ENCODE measurements at places on chromosomes 13 and 19.

- DNase-seq, result no peak
Observed at GRCh38 chr13:46846726-46847125, 49.8 kb upstream of the ESD start.

DNA sequence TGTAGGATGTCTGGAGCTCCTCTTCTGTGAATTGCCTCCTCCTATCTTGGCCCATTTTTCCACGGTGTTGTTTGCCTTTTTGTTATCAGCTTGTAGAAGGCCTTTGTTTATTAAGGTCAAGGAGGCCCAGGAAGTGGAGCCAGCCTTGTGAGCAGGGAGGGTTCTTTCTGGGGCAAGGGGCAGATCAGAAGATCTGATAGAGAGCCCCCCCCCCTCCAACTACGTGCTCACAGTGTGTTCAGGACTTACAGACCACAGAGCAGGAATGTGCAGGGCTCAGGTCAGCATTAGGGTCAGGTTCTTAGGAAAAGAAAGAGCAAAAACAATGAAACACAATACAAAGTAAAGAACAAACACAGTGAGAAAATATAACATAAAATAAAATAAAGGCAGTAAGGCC lies 59.4 kb downstream of the CCNE1 start:
- no peak for DNase-seq

- no peak for DNase-seq
Observed at GRCh38 chr19:18286973-18287635, 5.7 kb upstream of the JUND start.

DNA sequence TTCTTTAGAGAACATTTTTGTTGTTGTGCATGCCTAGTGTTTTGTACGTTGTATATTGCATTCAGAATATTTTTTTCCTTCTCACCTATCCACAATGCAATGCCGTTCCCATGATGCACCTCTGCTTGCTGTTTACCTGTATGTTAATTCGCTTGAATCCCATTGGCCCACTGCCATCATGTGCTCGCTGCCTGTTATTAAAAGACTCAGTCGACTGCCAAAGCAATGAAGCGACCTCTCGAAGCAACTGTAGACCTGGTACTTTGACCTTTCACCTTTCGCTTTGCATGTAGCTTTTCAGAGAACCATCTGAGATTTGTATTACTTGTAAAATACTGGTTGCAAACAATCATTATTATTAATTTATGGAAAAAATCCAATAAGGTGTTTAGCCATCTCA lies 77.4 kb upstream of the RAP2A start:
- DNase-seq, result no peak

DNA sequence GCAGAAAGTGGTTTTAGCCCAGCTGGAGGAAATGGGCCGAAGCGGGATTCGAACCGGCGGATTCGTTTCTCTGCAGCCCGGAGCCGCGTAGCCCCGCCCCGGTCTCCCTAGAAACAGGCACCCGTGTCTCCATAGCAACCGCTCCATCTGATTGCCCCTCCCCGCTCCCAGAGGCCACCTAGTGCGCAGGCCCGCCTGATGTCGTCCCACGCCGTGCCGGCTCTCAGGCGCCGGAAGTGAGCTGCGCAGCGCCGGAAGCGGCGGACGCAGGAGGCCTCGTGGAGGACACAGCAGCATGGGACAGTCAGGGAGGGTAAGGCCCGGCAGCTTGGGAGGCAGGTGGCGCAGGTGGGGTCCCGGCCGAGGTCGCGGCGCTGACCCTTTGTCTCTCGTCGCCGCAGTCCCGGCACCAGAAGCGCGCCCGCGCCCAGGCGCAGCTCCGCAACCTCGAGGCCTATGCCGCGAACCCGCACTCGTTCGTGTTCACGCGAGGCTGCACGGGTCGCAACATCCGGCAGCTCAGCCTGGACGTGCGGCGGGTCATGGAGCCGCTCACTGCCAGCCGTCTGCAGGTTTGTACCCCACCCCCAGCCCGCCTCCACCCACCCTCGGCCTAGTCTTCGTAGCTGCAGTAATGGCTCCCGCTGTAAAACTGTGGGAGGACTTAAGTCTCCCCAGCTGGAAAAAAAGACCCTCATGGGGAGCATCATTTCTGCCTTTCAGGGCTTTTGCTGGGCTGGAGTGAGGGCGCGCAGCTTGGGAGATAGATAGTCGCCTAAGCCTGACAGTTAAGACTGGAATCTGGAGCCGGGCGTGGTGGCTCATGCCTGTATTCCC lies at the start of gene PPAN:
PPAN (plus strand) TSS at position 263 of the 837 bp plus-strand sequence; CDS start at position 296, 33 bp downstream.
- peak; percentile 98 for DNase-seq

GRCh38 chr13:32737111-32737571 lies 150.9 kb downstream of the PDS5B start:
- DNase-seq, result no peak

DNA sequence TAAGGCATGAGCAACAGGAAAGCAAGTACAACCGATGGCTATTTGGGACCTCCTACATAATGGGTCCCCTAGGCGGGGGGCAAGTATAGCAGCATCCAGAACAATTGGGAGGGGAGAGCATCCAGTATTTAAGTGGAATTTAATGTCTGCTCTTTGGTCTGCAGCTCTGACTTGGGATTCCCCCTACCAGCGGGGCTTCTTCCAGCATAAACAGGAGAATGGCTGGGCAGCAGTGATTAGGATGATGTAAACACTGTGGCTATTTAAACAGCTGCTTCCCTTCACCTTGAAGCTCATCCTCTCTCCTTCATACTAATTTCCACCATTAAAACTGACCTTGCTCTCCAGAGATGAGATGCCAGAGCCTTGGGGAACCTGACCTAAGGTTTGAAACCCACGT lies 73.9 kb upstream of the OXGR1 start:
- DNase-seq, result no peak

- peak; percentile 46 for DNase-seq
Observed at GRCh38 chr19:17579661-17580244, 24.3 kb downstream of the COLGALT1 start.

- no peak for DNase-seq
Observed at GRCh38 chr13:80039000-80039399, 301.9 kb downstream of the SPRY2 start.

- no peak for DNase-seq
Observed at GRCh38 chr19:40745402-40745780, 4.9 kb downstream of the ACTMAP start.

- no peak for DNase-seq
Observed at GRCh38 chr13:75495938-75496337, 14.0 kb upstream of the TBC1D4 start.

DNA sequence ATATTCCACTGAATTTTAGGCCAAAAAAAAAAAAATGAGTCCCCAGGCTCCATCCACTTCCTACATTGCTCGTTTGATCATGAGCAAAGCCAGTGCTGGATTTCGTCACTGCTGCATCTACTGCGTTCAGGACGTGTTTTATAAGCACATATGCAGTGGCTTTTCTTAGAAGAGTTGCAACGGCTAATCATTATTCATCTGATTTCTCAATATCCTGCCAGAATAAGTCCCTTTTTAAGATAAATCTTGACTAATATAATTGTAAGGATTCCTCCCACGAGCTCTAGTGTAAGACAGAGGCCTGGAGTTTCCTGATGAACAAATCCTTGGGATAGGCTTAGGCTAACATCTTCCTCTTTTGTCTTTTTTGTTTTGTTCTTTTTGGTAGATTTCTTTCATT lies 19.5 kb downstream of the FAM124A start:
- peak; percentile 39 for DNase-seq

- DNase-seq, result no peak
Observed at GRCh38 chr13:79867254-79867653, 386.3 kb downstream of the NDFIP2 start.

DNA sequence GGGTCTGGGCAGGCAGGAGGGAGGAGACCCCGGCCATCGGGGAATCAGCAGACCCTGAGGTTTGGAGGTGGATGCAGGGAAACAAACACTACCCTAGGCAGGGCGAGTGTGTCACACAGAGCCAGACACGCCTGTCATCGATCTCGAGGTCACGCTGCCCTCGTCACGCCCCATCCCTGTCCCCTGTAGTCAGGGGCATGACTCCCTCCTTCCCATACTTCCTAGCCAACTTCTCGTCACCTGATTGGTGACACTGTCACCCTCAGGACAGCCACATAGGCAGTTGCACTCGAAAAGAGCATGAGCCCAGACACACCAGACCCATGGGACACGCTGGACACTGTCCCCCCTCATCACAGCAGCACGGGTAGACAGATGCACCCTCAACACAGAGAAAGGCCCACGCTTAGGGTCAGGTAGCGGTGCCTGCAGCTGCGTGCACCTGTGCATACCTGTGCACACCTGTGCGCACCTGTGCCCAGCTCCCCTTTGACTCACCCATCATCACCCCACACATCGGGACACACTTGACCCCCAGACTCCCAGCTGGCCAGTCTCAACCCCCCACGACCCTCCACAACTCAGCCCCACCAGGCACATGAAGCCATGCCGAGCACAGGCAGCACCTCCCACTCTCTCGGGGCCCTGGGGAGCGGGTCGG lies 11.9 kb downstream of the CILP2 start:
- DNase-seq, result no peak

DNA sequence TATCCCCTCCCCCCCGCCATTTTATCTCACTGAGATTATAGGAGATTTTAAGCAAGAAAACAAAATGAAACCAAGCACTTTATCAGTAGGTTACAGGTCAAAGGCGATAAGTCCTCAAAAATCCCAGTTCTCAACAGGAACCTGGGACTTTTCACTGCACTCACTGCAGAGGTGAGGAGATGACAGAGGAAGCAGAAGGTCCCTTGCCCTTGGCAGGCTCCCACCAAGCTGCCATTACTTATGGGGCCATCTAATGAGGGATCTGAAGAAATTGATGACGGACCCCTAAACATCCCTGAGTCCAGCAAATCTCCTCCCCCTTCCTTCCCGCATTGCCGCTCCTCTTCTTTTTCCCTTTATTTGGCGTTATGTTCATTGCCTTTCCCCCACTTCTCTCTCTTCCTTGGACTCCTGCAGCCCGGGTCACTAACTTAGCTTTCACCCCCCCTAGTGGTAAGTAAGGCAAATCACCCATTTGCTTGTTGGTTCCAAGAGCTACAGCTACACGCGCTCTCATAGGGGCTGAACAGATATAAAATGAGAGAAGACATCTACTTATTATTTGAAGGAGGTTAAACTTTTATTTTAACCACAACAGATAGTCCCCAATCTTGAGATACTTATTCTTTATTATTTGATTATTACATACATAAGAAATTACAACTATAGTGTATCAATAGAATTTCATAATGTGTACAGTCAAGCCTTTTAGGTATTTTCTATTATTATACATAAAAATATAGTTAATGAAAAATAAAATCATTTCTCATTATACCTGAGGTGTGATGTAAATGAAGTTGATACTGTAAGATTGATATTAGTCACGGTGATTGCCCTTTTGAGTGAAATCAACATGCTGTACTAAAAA lies 52.0 kb upstream of the ARGLU1 start:
- DNase-seq, result peak; percentile 11

- DNase-seq, result peak; percentile 84
Observed at GRCh38 chr13:110712081-110712848, 1.2 kb upstream of the ING1 start.

GRCh38 chr19:8629184-8629583 lies 1.2 kb upstream of the NFILZ start:
- DNase-seq, result no peak

GRCh38 chr19:19205416-19206410 lies 2.5 kb upstream of the NR2C2AP start:
- no peak for DNase-seq

- no peak for DNase-seq
Observed at GRCh38 chr19:13637664-13638063, 126.7 kb upstream of the MRI1 start.

- no peak for DNase-seq
Observed at GRCh38 chr19:7734220-7735203, 2.6 kb upstream of the CLEC4G start.

DNA sequence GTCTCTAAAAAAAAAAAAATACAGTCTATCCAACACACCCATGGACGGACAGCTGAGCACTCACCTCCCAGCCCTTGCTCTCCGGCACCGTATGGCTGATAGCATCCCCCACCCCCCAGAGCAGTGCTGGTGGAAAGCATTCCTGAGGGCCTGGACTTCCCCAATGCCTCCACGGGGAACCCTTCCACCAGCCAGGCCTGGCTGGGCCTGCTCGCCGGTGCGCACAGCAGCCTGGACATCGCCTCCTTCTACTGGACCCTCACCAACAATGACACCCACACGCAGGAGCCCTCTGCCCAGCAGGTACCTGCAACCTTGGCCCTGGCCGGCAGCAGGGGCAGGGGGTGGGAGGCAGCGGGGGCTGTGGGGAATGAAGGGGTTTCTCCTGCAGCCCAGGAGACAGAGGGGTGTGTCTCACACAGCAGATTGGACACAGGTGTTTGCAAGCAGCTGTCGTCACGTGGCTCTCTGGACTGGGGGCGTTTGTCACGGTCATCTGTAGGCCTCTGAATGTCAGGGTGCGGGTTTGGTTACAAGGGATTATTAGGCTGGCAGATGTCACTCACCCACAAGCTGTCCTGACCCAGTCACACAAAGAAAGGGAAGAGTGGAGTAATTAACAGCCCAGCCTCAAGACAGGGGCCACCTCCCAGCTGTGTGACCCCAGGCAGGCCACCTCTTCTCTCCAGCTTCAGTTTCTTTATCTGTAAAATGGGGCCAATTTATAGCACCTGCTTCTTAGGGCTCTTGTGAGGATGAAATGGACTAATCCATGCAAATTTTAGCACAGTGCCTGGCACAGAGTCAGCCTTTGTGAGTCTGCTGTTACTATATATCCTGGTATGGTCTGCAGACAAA lies 19.3 kb downstream of the PLD3 start:
- no peak for DNase-seq

- peak; percentile 70 for DNase-seq
Observed at GRCh38 chr13:23578411-23579071, 8.3 kb downstream of the TNFRSF19 start.

GRCh38 chr19:17977021-17977420 lies 10.1 kb downstream of the KCNN1 start:
- DNase-seq, result no peak

- DNase-seq, result no peak
Observed at GRCh38 chr19:3585301-3586126, at the start of gene GIPC3. Gene GIPC3 (plus strand): TSS chr19:3585478. CDS start chr19:3585598, 120 bp downstream.

DNA sequence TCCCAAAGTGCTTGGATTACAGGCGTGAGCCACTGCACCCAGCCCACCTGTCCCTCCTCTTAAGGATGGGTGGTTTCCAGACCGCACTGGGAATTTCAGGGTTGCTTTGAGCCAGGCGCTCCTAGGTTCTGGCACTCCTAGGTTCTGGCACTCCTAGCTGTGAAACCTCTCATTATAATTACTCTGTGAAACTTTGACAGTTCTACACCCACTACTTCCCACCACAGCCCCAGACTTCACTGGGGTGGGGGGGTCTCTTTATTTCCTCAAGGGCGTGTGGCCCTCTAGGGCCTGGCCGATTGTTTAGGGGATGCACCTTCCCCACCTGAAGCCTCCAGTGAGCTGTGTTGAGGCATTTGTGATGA lies 2.3 kb upstream of the ADAMTS10 start:
- no peak for DNase-seq

GRCh38 chr13:89751432-89751930 lies 1596.0 kb upstream of the MIR17HG start:
- no peak for DNase-seq

GRCh38 chr13:49774376-49775005 lies 18.0 kb downstream of the KPNA3 start:
- no peak for DNase-seq

- no peak for DNase-seq
Observed at GRCh38 chr13:46288570-46289259, 77.0 kb downstream of the LRRC63 start.

DNA sequence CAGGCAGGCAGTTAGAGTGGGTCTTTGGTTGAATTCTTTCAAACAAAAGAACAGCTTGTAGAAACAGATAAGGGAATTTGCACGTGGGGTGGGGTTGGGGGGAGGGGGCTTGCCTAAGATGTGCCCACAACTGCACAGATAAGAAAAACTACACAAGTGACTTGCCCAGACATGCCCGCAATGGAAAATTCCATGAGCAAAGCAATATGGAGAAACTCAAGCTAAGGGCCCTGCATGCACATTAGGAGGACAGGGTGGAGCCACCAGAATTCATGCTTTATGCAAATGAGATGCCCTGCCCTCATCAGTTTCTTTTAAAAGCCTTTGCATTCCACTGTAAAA lies 755.6 kb upstream of the MIR17HG start:
- no peak for DNase-seq
